Esophagus squamous epithelium (tissue), 5 donors: ENCODE measurements at places on chromosomes 7 and 10.

GRCh38 chr10:33265621-33266020 lies 68.8 kb downstream of the NRP1 start:
- no peak for DNase-seq

- no peak for DNase-seq
Observed at GRCh38 chr7:42831718-42832522, 80.0 kb downstream of the C7orf25 start.

- DNase-seq: no peak
Observed at GRCh38 chr10:93464776-93465388, 17.3 kb downstream of the MYOF start.

GRCh38 chr7:66380272-66380888 lies 175.2 kb downstream of the TPST1 start:
- no peak for DNase-seq
